Stimulated activated CD4-positive, alpha-beta T cell treated with anti-CD3 and anti-CD28 coated beads, Interleukin-2, amount 100 ng/mL, for 4 hours (primary cell): ENCODE measurements at places on chromosomes 7 and 10.

DNA sequence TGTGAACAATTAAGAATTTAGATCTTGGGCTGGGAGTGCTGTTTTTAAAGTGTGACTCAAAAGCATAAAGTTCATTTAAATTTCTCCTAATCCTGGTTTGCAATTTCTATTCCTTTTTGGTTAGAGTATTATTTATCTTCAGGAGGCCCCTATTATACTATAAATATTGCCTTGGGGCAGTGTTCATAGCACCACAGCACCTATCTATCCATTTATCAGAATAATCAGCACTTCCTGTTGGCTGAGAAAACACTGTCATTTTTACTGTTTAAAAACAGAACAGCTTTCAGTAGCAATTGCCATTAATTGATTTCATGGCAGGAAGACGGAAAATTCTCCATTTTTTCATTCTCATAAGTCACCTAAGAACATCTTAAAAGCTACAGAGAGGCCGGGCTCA, 111.4 kb downstream of the KIAA1217 start:
- no peak for DNase-seq

GRCh38 chr7:22387583-22387982, 30.6 kb upstream of the RAPGEF5 start:
- DNase-seq, result no peak

- DNase-seq, result no peak
These were observed 8.6 kb upstream of the ZMIZ2 start for GRCh38 chr7:44740055-44740454.

- DNase-seq, result no peak
These were observed 8.2 kb downstream of the BMS1 start for GRCh38 chr10:42790835-42791234.

GRCh38 chr7:74615933-74616780, 41.4 kb upstream of the GTF2I start:
- DNase-seq, result no peak

DNA sequence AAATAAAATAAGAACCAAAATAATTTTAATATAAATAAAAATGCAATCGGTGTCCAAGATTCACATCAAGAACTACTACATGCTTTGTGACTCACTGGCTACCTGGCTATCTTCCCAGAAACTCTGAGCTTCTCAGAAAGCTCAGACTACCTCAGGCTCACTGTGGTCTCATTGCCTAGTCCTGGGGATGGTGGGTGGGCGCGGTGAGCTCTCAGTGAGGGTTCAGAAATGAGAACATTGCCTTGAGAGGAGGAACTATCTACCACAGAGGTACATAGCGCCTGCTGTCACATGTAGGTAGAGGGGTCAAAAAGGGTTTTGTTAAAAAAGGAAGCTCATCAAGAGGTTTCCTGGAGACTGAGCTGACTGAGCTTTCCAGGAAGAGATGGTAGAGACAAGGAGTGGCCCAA, 108.0 kb downstream of the WDFY4 start:
- DNase-seq, result no peak

- DNase-seq, result no peak
These were observed 550.2 kb downstream of the GALNT17 start for GRCh38 chr7:71682181-71682580.

- no peak for DNase-seq
These were observed 30.7 kb upstream of the EPC1 start for GRCh38 chr10:32377458-32378259.

DNA sequence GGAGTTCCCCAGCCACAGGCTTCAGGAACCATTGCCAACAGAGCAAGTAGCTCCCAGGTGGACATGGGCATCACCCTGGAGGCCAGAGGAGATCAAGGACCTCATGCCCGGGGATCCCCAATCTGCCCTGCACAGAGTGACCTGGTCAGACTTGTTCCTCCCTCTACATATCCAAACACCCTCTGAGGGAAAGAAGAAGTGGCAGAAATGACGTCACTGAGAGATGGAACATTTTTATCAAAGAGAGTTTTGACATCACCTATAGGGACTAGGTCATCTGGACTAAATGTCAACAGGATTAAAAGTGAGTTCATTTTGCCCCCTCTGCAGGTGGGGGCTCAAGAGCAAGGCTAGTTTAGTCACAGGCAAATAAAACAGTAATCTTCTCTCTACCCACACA, 273.7 kb downstream of the SKAP2 start:
- no peak for DNase-seq

- DNase-seq, result no peak
These were observed 104.3 kb downstream of the KCNMA1 start for GRCh38 chr10:77533146-77533886.

GRCh38 chr10:29811751-29812427, 177.1 kb upstream of the SVIL start:
- no peak for DNase-seq

GRCh38 chr10:62613424-62613823, 191.1 kb upstream of the ADO start:
- no peak for DNase-seq

DNA sequence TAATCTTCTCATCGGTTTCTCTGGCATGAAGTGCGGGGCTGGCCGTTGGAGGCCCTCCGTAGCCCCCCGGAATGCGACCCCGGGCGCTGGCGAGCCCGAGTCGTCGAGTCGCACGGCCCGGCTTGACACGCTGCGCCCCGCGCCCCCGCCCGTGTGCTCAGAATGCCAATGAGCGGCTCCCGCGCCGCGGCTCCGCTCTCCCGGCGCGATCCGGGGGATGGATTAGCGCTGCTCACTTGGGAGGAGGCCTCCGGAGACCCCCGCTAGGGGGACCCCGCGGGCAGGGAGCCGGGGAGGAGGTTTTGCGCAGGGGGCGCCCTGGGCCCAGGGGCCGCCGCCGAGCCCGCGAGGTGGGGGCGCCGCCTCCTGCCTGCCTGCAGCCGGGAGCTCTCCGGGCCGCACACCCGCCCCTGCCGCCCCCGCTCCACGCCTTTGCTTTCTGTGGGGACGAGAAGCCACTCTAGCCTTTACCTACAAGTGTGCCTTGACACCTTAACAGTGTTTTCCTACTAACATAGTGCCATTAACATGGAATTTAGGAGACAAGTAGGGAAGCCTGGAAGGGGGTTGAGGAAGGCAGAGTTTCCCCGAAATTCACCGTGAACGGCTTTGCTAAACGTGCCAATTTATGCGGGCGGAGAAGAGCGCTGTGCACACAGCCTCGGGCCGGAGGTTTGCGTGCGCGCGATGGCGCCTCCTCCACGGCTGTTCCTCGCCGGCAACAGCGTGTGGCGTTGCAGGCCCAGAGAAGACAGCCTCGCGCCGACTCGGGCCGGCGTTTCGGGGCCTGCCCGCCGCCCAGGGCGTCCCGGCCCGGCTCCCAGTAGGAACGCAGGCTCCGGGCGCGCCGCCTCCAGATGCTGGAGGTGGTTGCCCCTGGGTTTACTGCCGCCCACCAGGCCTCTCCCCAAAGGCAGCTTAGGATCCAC, 7.1 kb downstream of the SHH start:
- DNase-seq, result peak; percentile 37

- no peak for DNase-seq
These were observed 27.8 kb downstream of the DCLRE1C start for GRCh38 chr10:14926061-14926470.

DNA sequence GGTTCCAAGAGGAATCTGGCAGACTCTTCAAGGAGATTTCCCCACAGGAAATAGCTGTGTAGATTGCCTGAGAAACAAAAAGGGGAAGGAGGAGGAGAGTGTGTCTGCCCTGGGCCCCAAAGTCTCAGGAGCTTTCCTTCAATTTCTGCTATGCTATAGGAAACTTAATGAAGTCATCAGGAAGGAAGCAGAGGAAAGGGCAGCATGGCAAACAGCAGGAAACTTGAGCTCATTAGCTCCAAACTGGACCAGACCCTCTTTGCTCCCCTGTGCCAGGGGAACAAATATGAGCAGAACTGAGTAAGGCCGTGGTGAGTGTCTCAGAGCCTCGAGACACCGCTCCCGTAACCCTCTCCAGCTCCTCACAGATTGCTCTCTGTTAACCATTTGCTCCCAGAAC, 4.8 kb upstream of the KCNIP2 start:
- no peak for DNase-seq

DNA sequence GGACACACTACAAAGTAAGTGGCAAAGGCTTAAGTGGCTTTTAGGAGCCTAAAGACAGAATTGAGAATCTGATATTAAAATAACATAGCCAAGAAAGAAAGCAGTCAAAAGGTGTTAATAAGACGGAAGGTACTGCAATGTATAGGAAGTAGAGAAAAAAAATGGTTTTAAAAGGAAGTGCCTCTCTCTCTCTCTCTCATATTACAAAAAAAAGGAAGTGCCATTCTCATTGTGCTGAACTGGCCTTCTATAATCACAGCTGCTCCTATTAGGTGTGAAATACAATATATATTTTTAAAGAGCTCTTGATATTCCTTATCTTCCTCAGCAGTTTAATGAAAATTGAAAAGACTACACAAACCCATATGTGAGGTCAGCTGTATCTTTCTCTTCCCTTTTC, 199.4 kb upstream of the NPVF start:
- no peak for DNase-seq

DNA sequence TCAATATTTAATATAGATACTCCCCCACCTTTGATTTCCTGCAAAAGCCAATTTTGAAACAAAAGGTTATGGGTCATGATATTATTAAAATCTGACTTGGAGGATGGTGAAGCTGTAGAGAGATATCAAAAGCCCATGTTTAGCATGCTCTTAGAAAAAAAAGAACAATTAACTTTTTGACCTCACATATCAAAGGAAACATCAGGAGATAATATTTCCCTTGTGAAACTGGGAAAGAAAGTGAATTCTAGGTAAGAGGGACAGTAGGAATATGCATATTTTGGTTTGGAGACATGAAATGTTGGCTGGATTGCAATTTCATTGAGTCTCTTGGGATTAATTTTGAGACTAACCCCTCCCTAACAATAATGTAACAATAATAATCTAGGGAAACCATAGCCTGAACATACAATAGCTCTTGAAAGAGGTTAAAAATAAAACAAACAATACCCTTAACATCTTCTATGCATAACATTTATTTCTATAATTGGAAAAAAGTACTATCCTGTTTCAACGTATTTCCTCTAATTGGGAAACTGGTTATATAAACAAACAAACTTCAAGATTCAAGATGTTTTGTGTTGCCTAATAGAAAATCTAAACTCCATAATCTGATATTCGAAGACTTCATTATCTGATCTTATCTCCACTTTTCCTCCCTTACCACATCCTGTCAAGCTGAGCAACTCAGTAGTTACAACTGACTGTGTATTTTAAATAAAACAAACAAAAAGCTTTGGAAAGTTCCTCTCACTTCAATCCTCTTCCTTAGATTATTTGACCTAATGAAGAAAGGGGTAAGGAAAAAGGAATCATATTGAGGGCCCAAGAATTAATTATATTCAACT, 14.8 kb downstream of the TMEM26 start:
- no peak for DNase-seq

DNA sequence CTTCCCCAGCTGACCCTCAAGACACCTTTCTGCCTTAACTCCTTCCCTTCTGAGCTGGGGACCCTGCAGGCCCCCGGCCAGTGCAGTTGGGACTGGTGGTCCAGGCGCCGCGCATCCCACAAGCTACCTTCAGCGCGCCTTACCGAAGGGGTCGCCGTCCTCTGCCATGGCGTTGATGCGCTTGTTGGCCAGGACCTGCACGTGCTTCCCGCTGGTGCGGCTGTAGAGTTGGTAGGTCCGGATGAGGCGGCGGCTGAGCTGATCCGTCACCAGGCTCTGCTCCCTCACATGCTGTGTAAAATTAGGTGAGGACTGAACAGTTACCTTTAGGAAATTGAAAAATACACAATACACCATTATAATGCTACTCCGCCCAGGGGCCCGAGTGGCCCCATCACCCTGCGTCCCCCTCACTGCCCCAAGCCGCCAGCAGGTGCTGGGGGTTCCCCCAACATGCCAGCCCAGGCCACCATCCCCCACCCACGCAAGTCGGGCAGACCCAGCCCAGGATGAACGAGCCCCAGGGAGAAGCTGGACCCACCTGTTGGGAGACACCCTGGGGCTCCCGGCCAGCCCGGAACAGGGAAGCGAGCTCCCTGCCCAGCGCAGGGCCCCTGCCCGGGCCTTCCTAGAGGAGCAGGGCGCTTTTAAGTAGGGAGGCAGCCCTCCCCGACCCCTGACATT, 1.2 kb downstream of the FGF8 start:
- DNase-seq, result no peak

GRCh38 chr10:52703451-52703850, 69.1 kb downstream of the MBL2 start:
- DNase-seq, result no peak

- no peak for DNase-seq
These were observed 253.8 kb upstream of the INHBA start for GRCh38 chr7:41956705-41957104.

DNA sequence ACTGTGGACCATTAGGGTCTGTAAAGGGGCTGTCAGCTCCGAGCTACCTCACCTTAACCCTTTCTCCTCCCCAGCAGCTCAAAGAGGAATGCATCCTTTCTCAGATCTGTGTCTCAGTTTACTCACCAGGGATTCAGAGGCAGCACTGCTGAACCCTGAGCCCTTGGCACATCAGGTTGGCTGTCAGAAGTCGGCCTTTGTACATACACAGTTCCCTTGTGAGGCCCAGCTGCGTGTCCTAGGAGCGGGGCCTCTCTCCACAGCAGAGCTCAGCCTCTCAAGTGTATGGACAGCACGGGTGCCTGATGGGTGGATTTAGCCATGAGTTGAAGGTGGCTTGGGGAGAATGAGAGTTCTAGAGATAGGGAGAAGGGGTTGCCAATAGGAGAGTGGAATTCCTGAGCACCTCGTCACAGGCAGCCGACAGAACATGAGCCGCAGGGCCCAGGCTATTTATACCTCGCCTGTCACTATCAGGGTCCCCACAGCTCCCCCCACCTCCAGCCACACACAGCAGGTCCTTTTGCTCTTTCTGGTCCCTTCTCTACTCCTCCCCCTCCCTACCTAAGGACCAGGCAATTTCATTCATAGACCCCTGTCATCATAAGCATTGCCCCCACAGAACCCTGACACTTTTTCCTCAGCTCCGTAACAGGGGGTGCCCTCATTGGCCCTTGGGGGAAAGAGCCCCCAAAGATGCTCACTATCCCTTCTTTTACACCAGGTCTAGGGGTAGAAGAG, 2.1 kb upstream of the FLNC start:
- no peak for DNase-seq

- DNase-seq, result no peak
These were observed 1.1 kb downstream of the TET1 start for GRCh38 chr10:68560943-68561864.

- DNase-seq, result no peak
These were observed 807 bp upstream of the MINPP1 start for GRCh38 chr10:87503886-87504285.

DNA sequence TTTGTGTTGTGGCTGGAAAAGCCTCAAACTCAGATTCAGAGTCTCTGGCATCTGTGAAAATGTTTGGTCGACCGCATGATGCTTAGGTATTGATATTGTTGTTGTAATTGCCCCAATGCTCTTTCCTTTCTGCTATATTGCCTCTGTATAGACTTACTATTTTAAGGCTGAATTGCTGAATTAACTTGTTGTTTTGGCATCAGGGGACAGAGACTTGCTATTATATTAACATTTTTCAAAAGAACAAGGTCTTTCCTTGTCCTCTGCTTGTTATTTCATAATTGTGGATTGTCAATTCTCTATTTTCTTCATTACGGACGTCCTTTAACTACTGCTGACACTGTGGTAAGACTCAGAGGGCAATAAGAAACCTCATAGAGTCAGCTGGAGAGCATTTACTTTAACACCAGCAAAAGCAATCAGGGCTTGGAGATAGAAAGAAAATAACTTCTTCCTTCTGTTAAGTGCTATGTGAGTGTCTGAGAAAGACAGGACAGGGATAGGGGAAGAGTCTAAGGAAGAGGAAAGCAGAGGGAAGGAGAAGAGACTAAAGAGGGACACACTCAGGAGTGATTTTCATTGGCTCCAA, 17.6 kb downstream of the CPED1 start:
- DNase-seq, result no peak

GRCh38 chr10:111756217-111757061, 427.1 kb downstream of the GPAM start:
- no peak for DNase-seq

GRCh38 chr10:110646417-110647135, 2.4 kb downstream of the RBM20 start:
- no peak for DNase-seq
